Heart right ventricle (tissue), 16 donors: ENCODE measurements at places on chromosomes 6 and 20.

DNA sequence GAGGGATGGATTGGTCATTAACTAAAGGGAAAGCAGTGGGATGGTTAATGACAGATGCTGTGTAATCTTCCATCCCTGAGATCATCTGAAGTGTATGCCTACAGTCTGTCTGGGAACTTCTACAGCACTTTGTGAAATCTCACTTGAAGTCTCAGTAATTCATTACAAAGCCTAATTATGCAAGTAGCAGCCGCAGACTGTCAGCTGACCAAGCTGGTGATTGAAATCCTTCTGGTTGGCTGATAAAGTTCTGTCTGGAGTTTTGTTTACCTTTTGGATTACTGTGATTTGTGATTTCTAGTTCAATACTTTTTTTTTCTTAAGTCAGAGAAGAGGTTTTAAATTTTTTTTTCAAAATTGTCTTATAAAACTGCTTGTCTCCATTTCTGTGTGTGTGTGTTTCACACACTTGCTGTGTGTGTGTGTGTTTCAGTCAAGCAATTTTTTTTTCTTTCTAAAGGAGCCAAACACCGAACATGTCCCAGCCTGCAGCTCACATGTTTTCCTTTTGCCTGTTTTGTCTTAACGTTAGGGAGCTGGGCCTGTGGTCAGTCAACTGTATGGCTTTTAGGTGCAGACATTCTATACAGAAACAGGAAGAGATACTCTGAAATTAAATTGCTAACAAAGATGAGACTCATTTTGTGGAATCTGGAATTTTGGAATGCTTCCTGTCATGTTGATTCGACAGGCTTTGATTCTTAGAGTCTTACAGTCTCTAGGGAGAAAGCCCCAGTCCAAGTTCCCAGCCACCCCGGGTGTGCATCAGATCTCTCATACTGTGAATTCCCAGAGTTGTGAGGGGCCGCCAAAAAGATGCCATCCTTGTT, 28.5 kb upstream of the ADGRF4 start:
- DNase-seq = no peak

DNA sequence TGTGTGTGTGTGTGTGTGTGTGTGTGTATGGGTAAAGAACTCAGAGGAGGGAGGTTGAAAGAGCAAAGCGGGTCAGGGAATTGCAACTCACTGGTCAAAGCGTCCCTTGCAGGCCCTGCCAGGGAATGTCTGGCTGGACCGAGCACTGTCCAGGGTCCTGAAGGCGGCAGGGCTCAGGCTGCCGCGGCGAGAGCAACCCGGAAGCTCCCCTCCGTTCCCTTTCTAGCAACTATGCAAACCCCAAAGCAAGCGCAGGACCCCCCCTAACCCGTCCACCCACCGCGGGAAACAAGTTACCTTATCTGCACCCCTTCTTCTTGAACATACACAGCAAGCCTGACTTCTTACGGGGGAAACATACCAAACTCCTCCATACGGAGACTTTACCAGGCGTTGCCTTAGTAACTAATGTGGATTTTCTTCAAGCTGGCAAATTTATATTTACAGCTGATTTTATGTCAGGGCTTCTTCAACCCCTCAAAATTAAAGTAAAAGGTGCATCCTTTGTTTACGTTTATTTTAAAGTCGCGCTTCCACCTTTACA, 538 bp upstream of the GRM1 start:
- DNase-seq = peak; percentile 70

- no peak for DNase-seq
These were observed 8.1 kb downstream of the CEBPB start for GRCh38 chr20:50198716-50199115.

GRCh38 chr20:58088625-58089024, 139.8 kb downstream of the ANKRD60 start:
- no peak for DNase-seq

DNA sequence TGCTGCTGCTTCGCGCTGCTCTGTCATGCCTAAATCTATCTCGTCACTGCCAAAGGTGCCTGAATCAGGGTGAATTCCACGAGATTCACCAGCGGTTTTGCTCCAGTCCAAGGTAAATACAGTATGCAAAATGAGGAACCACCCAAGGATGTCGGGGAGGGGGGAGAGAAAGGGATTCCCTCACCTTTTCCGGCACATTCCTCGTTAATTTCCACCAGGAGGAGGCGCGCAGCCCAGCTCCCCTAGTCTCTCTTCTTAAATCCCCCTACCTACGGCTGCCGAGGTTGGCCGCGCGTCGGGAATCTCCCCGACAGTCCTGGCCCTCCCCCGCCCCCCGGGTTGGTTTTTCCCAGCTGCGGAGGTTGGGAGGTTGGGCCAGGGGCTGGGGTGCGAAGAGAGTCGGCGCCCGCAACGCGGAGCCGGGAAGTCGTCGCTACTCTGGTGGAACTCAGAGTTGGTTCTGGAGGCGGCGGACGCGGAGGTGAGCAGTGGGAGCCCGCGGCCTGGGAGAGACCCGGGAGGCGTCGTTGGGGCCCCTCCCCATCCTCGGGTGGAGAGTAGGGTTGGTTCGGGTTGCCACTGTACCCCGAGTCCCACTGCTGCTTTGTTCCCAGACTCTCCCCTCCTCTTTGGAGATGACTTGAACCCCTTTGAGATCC, at the start of gene TPBG:
TPBG (plus strand) TSS at position 390 of the 659 bp plus-strand sequence. CDS start 1,145 bp downstream, outside the sequence.
- peak; percentile 44 for DNase-seq
